Neural crest cell (in vitro differentiated cells): ENCODE measurements at places on chromosomes 16 and 17.

DNA sequence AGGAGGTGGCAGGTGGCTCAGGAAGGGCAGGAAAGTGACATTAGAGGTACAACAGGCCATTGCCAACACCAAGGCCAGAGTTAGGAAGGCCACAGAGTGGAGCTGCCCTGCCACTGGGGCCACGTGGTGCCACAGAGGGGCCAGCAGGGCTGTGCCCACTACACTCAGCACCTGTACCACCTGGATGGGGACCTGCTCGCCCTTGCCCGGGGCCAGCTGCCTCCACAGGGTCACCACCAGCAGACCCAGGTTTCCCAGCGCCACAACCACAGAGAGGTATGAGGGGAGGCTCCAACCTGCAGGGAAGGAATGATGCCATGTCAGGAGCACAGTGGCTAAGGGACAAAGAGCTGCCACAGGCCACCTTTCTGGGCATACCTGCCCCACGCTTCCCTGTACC, 1.2 kb downstream of the SLC52A1 start:
- no peak for DNase-seq

DNA sequence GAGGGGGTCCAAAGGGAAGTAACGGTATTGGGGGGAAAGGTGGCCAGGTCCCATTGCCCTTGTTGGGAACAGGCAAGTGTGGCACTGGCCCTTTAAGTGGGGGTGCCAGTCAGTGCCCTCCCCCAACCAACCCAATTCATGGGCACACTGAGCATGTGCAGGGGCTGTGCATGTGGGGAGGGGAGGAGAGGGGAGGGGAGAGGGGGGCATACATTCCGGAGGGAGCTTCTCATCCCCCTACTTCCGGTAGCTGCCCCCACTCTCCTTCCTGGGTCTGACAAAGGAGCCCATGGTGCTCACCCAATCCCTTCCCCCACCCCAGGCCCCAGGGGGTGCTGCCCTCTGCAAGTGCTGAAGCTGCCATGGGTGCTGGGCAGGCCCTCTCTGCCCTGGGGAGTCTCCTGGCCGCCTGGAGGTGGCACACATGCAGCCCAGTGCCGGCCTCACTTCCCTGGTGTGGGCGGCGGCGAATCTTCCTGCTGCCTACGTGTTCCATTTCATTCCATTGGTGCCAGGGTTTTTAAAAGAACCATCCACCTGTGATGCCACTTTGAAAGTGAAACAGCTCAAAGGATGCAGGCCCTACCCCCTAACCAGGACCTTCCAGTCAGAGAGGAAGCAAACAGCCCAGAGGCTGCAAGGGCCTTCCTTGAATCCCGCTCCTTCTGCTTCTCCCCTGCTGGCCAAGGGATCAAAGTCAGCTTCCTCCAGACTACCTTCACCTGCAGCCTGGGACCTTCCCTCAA, 11.0 kb downstream of the HEXIM2 start:
- peak; percentile 35 for DNase-seq

GRCh38 chr17:64331931-64332493, 58.6 kb downstream of the PECAM1 start:
- no peak for DNase-seq

DNA sequence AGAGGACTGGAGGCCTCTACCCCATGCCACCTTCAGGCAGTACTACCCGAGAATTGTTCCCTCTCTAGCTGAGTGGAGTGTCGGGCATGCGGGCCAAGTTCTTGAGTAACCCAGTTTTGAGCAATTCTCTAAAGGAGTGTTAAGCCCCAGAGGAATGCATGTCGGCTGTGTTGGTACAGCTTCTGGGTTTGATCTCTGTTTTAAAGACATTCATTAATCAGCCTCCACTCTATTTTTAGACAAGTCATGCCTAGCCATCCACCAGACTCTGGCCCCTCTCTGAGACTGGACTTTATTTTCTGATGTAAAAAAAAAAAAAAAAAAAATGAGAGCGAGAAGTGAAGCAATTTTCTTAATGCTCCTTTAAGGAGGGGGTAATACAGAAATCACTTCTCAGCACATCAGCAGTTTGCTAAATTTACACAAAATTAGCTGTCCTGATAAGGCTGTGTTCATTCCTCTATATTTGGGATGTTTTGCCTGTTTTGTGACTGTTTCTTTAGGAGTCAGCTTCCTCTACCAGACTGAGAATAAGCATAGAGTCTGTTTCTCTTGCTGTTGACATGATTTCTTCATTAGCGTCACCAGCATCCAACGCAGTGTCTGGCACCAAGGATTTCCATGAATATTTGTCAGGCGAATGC, 88.7 kb downstream of the AXIN2 start:
- no peak for DNase-seq

- no peak for DNase-seq
These were observed 52.4 kb downstream of the AXIN2 start for GRCh38 chr17:65509032-65509431.

GRCh38 chr17:1186214-1186820, 6.5 kb upstream of the ABR start:
- no peak for DNase-seq

- DNase-seq: no peak
These were observed 12.6 kb downstream of the IL34 start for GRCh38 chr16:70658921-70659320.

DNA sequence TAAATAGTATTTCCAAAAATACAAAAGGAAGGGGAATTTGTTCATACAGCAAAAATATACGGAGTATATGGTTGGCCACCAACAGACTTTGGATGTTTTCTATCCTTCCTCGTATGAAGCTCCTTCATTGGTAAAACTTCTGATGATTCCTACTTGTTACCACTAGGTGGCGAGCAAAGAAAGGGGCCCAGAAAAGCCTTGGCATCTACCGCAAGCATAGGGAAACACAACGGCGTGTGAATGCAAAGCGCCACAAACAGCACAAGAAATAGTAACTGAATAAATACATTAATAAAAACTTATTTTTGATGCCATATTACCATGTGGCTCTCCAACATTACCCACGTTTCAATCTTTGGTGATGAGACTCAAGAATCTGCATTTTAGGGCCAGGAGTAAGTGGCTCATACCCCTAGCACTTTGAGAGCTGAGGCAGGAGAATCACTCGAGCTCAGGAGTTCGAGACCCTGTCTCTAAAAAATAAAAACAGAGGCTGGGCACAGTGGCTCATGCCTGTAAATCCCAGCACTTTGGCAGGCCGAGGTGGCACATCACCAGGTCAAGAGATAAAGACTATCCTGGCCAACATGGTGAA, 34.5 kb downstream of the YWHAE start:
- peak; percentile 35 for DNase-seq

DNA sequence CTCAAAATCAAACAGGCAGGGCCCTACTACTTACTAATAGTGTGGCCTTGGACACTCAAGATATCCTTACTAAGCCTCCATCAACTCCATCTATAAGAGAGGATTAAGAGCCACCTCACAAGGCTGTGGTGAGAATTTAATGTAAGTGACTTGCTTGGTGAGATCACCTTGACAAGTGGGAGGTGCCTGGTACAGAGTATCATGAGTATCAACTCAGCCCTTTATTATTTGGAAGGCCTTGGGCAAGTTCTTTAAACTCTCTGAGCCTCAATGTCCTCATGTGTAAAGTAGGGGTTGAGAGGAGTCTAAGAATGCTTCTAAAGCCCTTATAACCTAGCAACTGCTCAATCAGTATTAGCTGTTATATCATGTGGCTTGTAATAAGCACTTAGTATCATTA, 15.0 kb downstream of the THUMPD1 start:
- DNase-seq: no peak

GRCh38 chr16:54422569-54422978, 136.0 kb upstream of the IRX3 start:
- no peak for DNase-seq

- no peak for DNase-seq
These were observed 27.8 kb downstream of the MARCHF10 start for GRCh38 chr17:62780269-62780668.

DNA sequence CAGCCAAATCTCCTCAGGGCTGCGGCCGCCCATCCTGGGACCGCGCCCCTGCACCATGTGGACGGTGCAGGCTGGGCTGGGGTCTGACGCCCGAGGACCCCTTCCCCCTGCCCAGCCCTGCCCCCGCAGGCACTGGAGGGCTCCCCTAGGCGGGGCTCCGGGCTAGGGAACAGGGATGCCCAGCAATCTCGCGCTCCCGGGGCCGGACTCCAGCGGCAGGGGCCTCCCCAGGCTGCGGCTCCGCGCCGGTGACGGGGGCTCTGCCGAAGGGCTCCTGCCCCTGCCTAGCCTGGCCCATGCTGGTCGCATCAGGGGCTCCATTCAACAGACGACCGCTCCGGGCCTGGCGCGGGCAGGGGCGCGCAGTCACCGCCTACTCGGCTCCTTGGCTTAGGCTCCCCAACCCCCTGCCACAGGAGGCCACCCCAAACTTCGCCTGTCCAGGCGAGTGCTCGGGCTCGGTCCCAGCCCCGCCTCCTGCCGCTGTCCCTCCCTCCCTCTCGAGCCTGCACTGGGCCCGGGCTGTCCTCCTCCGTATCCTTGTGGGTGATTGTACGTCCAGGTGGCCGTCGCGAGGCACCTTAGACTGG, 27.4 kb upstream of the ADORA2B start:
- no peak for DNase-seq

GRCh38 chr17:45197108-45197507, 24.6 kb upstream of the FMNL1 start:
- no peak for DNase-seq

DNA sequence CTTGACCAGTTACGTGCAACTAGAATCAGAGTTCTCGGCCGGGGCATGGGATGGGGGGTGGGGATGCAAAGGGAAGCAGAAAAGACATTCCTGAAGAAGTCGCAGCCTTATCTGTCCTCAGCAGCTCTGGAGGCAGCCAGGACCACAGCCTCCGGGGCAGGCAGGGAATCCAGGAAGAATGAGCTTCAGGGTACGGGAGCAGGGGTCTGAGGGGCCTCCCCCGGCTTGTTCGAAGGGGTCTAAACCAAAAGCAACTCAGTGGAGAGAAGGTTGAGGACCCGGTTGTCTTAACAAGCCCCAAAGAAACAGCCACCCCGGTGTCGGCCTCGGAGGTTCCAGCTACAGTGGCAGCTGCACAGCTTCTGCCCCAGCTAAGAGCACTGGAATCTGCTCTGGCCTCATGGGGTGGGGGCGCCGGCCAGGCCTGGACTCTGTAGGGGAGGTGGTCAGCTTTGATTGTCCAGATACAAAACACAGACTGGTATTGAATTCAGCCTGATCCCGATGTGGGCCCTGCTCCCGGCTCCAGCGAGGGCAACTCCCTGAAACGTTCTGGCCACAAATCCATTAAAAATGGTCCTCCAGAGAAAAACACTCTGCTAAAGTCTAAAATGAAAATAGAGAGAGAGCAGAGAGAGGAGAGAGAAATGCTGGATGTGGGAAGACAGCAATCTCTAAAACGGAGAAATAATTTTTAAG, 7.7 kb downstream of the HOXB4 start:
- no peak for DNase-seq
